Right renal pelvis (tissue), 4 donors: ENCODE measurements at places on chromosomes 6 and 20. TPM values are rescaled to one million over a fixed set of nuclear protein-coding genes. Genes with fewer than 3 reads are reported as not detected.

Gene MTFR2
- 2.2 TPM for polyA plus RNA-seq

Gene PSORS1C1
- not detected for polyA plus RNA-seq

Gene CENPQ
- polyA plus RNA-seq: 13.4 TPM

Gene IMPG1
- 2.0 TPM for polyA plus RNA-seq

Gene PBOV1
- not detected for polyA plus RNA-seq

DNA sequence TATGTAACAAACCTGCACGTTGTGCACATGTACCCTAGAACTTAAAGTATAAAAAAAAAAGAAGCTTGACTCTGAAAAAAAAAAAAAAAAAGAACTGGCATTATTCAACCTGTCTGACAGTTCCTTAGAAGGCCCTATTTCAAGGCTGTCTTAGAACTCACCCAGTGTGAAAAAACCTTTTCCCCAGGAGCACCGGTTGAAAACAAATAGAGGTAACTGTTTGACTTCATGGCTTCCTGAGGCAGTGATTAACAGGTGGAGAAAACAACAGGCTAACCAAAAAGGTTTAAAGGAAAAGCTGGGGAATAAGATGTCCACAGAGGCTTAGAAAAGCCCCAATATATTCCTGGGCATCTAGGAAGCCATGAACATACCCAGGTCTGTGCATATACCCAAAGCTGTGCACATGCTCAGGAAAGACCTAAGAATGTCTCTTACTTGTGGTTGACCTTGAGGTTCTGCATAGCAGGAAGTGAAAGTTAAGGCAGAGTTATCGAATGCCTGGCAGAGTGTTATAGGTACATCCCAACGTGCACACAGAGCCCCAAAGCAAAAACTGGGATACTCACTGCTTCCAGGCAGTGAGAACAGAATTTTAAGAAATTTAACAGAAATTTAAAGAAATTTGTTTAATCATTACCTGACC lies 7.0 kb downstream of the UQCC1 start:
- DNase-seq: no peak

DNA sequence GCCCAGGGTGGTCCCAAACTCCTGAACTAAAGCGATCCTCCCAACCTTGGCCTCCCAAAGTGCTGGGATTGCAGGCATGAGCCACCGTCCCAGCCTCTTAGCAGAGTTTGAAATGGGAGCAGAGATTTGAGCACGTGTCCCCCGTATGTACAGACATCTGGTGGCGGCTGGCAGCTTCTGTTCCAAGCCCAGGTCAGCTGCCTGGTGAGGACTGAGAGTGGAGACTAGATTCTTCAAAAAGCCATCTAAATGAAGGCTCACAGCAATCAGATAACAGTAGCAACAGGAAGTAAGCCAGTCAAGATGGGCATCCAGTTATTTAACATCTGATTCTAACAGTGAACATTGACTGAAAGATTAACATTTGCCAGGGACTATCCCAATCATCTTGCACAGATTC lies 128.1 kb upstream of the AKAP12 start:
- DNase-seq: no peak

- DNase-seq: no peak
These were observed 264.1 kb downstream of the FOXC1 start for GRCh38 chr6:1873781-1874180.

GRCh38 chr20:23003077-23003635 lies 32.0 kb upstream of the SSTR4 start:
- DNase-seq: no peak

DNA sequence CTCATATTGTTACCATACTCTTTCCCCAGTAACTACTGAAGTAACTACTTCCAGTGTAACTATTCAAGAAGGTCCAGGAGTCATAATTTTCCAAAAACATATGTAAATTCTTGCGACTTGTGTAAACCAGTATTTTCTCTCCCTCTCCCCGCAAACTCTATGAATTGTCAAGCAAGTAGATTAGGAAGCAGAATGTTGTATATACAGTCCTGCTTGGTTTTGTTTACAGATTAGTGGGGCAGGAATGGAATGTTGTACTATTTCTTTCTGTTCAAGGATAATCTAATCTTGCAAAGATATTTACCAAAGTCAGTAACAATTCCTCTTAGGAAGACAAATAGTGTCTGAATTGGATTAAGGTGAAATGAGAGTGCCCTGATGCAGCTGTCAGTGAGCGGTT lies 234.9 kb upstream of the PLN start:
- DNase-seq: no peak

- peak; percentile 14 for DNase-seq
These were observed 797 bp downstream of the SMIM13 start for GRCh38 chr6:11094411-11094851.

DNA sequence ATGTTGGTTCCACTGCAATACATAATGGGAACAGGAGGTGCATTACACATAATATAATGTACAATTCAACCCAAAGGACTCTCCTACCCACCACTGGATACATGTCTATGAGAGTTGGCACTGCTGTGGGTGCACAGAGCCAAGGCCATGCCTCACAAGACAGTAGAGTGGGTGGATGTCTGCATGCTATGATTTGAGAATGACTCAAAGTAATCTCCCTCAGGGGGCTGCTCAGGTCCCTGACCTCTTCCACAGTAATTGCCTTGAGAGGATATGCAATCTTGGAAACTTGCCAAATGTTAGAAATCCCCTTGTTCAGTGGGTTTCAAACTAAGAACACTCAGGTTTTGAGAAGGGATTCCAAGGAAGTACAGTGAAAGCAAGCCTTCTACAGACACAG lies 79.0 kb downstream of the ANKEF1 start:
- no peak for DNase-seq

DNA sequence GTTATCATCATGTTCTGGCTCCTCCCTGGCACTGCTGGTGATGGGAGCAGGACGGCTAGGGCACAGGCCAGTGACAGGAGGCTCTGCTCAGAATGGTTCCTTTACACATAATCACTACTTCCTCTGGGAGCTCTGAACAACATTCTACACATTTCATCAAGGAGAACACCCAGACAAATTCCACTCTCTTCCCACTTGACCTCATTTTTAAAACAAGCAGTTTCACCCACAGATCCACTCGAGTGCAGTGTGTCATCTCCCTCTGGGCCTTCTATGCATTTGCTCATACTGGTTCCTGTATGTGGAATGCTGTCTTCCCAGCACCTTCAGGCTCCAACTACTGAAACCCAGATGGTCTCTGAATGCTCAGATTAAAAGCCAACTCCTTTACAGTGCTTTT lies 84.8 kb downstream of the ELOVL5 start:
- no peak for DNase-seq

GRCh38 chr6:122063076-122063475 lies 336.4 kb upstream of the HSF2 start:
- no peak for DNase-seq

DNA sequence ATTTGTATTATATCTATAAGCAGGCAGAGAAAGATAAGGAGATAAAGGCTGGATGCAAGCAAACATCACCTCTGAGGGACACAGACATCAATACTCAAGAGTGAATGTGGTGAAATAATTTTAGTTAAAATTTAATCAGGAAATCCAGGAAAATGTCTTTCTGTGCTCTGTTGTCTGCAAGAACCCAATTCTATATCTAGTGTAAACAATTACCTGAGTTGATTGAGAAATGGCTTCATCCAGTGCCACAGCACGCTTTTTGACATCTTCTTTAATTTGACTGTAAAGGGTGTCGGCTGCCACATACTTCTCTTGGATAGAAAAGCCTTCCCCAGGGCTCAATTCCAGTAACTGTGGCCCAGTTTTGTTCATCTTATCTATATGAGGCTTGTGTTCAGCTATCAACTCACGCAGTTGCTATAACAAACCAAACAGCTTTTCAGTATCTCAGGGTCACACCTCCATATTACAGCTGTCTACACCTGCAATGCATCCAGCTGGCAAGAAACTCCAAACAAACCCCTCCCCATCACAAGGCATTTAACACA lies 131.6 kb downstream of the DST start:
- no peak for DNase-seq

- DNase-seq: no peak
These were observed 319.0 kb downstream of the HACE1 start for GRCh38 chr6:104540743-104541142.

GRCh38 chr6:88492824-88493223 lies 326.7 kb upstream of the CNR1 start:
- no peak for DNase-seq

DNA sequence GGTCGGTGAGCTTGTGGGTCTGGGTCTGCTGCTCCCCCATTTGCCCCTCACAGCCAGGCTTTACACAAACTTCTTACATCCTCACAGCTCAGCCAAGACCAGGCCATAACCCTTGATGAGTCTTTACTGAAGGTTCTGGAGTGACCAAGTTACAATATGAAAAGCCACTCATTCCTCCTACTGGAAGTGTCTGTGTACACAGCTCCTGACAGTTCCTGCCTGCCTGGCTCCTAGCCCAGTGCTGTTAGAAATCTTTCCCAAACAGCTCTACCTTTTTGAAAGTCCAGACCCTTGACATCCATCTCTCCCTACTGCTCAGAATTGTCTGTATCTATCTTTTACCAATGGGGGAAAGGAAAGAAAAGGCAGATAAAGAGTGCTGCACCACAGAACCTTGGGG lies 106.9 kb downstream of the PAX1 start:
- DNase-seq: no peak

DNA sequence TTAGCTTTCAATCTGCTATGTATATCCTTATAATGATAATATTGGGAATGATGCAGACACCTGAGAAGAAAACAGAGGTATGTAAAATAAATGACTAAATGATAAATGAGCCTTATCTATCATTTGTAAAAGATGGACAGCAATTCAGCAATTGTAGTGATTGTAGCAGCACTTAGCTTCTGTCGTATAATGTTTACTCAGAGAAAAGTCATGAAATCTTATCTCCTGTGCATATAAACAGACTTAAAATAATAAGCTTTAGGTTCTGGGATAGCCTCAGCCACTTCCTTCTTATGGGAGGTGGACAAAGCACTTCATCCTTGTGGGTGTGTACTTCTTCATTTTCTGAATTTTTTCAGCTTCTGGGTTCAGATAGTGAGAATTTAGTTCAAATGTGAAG lies 324.8 kb upstream of the MAP3K7 start:
- DNase-seq: no peak

DNA sequence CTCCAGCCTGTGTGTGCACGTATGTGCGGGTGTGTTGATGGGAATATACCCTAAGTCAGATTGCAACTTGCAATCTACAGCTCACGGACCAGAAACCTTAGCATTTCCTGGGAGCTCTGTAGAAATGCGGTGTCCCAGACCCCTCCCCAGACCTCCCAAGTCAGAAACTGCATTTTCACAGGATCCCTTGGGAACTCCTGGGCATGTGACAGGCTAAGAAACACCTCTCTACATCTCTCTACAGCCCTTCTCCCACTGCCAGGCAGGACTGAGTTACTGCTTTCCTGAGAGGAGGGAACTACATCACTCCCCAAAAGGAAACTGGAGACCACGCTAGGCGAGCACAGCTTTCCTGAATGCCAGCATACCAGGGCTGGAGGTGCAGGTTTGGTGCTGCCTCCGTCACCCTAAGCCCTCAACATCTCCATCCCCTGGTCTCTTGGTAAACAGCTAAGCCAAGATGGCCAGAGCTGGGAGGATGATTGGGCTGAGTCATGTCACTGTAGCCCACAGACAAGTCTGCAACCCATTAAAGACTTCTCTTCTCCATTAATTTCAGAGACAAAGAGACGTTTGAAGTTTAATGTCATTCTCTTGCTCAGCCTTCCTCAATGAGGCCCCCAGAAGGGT lies 194.4 kb downstream of the BMP7 start:
- no peak for DNase-seq

DNA sequence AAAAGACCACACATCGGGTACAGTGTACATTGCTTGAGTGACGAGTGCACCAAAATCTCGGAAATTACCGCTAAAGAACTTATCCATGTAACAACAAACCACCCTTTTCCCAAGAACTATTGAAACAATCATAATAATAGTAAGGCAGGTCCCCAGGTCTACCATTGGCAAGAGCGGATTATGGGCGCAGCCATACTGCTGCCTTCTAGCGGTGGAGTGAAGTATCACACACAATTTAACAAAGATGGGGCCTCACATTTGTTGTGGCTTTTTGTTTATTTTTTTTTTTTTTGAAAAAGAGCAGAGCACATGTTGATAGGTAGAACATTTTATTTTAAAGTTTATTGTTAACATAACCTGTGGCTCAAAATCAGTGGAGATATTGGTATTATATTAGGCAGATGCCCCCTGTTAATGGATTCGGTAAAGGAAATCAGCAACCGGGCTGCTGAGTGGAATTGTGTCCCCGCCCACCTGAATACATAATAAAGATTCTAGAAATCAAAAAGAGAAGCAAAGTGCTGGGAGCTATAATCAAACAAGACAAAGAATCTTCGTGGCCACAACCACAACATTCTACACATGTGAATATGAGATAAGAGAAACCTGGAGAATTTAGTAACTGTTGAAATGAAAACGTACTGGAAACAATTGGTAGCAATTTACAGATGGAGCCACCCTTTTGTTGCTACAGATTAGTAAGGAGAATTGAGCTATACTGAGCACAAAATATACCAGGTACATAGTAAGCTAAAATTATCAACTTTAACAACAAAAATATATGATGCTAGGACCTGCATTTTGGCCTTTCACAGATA lies 94.2 kb upstream of the EXOC2 start:
- DNase-seq: no peak

DNA sequence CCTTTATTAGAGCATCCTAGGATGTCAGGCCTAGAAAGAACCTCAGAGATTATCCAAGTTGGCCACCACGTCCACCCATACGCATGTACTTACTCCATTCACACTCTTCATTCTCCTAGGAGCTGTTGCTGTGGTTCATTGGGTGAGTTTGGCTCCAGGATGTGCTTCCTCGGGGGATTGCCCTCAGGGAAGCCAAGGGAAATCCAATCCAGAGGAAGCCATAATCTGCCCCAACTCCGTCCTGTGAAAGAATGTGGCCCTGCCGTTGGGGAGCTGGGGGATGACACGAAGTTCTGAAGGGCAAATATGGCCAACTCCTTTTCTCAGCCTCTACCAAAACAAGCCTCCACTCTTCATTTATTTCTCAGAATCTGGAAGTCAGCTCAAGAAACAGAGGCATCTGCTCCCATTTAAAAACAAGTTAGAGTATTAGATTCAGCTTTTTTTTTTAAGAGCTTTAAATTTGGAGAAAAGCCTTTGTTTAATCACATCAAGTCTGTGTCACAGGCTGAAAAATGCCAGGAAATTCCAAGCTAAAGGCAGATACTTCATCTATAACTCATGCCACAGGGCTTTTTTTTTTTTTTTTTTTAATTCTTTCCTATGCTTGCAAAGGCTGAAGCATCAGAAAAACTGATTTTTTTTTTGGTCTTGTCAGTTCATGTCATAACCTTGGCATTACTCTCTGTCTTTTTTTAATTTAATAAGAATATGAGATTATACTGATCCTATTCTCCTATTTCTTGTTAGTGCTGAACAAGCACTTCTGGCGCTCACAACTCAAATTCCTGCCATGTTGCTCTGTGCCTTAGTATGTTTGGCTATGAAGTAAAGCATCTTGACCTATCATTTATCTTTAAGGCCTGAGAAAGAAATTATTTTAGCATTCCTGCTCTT lies 480.9 kb upstream of the MARCKS start:
- no peak for DNase-seq

GRCh38 chr20:20415321-20415720 lies 47.4 kb downstream of the INSM1 start:
- no peak for DNase-seq

GRCh38 chr6:63813566-63814120 lies 178.0 kb downstream of the PHF3 start:
- DNase-seq: no peak

GRCh38 chr20:4233520-4233919 lies 218.2 kb upstream of the RNF24 start:
- DNase-seq: no peak
